ENCODE measurements at places on chromosomes 7 and 10. TPM values are rescaled to one million over a fixed set of nuclear protein-coding genes. Genes with fewer than 3 reads are reported as not detected.

The NEBL gene
- 786 TPM for total RNA-seq

DNA sequence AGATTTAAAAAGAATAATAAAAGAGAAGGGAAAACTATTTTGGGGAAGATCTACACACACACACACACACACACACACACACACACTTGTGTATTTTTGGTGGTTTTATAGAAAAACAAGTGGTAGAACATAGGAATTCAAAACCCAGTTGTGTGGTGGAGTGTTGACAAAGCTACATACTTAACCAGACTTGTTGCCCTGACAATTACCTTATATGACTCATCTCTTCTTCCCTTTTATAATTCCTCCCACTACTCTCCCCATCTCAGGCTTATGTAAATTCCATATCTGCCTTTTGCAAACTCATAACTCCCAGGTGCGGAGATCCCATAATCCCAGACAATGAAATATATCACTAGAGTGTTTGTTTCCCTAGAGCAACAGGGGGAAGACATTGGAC is 873.7 kb downstream of the NXPH1 start:
- DNase-seq, result no peak

DNA sequence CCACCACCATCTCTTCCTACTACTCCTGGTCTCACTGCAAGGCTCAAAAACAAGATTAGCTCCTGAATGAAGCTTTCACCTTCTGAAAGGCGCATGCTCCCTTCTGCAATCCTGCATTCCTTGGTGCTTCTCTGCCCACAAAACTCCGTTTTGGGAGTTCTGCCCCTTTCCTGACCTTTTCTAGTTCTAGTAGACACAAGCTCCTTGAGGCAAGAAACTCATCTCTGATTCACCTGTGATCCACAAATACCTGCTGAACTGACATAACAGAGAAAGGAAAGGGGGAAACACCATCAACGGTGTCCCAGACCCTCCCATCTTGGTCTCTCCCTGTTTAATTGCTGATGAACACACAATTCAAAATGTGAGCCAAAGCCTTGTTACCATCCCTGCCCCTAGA is 64.0 kb upstream of the EGR2 start:
- no peak for DNase-seq

DNA sequence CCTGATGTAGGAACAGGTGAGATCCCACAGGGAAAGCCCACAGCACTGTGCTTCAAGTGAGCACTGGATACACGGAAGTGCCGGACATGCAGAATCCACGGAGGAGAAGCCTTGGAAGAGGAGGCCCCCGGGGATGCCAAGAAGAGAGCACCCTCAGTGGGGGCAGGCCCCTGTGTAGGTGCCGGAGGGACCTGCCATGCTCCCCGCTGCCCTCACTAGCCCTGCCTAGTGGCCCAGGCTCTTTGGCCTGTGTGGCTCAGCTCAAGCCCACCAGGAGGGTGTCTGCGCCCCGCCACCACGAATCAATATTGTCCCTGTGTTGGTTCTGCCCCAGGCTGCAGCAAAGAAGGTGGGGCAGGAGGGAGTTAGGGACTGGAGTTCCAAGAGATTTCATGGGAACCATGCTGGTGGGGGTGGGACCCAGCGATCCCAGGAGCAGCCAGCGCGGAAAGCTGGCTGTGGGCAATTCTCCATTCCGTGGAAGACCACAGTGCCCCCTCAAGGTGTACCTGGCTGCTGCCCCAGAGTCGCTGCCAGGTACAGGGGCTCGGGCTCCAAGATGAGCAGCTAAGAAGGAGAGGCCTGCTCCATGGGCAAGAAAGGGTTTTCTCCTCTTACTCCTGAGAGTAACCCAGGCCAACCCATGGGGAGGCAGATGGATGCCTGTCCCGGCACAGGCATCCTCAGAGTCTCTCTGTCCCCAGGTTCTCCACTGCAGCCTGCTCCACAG is 34.9 kb upstream of the LEP start:
- no peak for DNase-seq

- no peak for DNase-seq
These were observed 18.5 kb upstream of the TRIM56 start for GRCh38 chr7:101066833-101067177.

DNA sequence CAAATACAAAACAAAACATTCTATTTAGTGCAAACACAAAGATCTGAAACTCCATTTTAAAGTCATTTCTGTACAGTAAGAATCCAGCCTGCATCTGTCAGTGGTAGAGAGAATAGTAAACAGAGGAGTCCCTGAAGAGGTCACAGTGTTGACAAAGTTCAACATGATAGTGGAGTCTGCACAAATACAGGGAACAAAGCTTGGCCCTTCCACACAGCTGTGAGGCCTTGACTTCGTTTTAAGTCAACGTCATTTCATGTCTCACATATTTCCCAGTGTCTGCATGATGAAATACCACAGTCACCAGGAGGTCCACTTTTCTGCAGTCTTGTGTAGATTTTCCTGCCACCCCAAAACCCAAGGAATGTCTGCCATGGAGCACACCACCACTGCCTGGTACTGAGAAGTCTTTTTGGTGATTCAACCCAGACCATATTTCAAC is 33.0 kb downstream of the CYP26A1 start:
- no peak for DNase-seq

DNA sequence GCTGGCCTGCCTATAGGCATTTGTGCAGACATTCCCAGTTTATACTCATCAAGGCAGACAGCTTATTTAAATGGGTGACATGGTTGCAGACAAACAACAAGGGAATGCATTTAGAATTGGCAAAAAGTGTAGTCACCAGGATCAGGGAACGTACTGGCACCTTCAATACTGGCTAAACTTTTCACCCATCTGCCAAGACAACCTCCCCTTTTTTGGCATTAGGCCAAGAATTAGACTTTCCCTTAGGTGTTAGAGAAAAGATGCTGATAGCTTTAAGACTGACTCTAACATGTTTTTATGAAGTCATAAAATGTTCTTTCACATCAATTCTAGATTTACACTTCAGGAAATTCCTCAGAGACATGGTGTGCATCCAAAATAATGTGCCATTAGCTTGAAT is 365.9 kb downstream of the PHTF2 start:
- no peak for DNase-seq

DNA sequence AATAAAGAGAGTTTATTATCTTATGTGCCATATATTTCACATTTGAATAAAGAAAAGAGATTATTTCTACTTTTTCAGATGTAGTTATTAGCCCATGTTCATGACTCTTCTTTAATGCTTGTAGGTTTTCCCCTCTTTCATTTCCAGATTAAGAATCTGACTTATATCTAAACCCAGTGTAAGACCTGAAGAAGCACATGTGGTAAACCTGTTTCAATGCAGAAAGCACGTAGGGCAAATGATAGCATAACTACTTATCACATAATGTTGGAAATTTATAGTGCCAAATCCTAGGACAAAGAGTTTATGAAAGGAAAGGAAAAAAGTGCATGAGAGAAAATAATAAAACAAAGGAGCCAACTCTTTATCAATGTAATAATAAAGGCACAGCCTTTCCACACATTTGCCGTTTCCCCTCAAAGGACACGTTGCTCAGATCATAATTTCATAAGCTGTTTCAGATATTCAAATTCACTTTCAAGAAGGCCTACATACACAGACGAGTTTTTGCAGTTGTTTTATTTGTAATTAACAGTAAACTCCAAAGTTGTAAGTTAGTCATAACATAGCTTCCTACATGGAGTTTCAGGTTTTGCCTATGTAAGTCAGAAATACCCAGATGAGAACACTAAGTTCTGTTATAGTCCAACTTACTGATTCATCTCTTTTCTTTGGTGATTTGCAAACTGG is 88.8 kb upstream of the MDFIC start:
- DNase-seq, result no peak
